Psoas muscle (tissue), 8 donors: ENCODE measurements at places on chromosomes 1 and 21. TPM values are rescaled to one million over a fixed set of nuclear protein-coding genes. Genes with fewer than 3 reads are reported as not detected.

PGBD5 gene
- 7.0 TPM for total RNA-seq

DNA sequence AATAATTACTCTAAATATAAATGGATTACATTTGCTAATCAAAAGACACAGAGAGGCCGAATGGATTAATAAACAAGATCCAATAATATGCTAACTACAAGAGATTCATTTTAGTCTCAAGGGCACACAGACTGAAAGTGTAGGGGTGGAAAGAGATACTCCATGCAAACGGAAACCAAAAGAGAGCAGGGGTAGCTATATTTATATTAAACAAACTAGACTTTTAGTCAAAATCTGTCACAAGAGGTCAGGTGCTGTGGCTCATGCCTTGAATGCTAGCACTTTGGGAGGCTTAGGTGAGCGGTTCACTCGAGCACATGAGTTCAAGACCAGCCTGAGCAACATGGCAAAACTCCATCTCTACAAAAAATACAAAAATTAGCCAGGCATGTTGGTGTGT, 33.6 kb upstream of the DISP1 start:
- DNase-seq: no peak

DNA sequence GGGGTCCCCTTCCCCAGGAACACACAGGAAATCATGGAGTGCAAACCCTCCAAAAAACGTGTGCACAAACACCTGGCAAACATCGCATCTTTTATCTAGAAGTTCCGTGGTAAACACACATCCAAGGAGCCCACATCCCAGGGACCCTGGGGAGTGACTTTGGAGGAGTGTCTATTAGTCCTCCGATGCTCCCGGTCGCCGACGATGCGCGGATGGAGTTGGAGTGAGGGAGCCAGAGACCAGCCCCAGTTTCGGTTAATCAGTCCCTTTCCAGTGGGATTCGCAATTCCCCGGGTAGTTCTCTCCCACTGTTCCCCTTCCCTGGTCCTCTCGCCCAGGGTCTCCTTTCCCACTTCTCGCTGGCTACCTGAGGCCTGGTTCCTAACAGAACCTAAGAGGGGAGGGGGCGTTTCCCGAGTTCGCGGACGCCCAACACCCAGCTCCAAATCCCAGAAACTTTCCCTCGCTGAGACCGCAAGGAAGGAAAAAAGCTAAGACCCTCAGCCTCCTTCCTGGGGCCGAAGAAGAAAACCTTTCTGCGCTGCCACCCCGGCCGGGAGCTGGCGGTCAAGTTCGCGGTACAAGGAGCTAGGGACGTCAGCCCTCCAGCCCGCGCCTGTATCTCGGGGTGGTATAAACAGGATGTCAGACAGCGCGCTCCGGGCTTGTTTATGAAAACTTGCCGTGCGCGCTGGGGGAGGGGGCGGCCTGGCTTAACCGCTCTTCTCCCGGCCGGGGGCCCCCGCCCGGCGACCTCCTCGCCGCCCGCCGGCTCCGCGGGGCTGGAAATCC, 787 bp downstream of the JAK1 start:
- DNase-seq: peak; percentile 84

DNA sequence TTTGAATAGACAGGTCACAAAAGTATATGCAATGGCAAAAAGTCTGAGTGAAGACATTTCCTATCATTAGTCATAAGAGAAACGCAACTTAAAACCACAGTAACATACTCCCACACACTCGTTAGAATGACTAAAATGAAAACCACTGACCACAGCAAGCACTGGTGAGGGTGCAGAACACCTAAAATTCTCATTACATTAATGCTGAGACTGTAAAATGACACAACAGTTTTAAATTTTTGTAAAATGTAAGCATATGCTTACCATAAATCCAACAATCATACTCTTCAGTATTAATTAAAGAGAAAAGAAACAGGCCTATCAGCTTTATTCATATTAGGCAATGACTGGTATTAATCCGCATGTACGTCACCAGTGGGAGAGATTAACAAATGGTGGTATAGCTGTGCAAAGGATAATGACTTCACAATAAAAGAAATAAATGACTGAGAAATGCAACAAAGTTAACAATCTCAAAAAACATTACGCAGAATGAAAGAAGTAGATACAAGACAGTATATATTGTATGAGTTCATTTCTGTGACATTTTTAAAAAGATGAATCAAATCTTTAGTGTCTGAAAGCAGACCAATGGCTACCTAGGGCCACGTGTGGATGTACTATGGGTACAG, 253.5 kb downstream of the AKT3 start:
- no peak for DNase-seq

- DNase-seq: no peak
These were observed 8.8 kb upstream of the ADAR start for GRCh38 chr1:154616659-154617345.

BNIPL gene
- total RNA-seq: 0.21 TPM
